ENCODE measurements at places on chromosomes 3 and 15.

- DNase-seq = no peak
Measured at GRCh38 chr3:68984011-68984530, 29.4 kb downstream of the EOGT start.

DNA sequence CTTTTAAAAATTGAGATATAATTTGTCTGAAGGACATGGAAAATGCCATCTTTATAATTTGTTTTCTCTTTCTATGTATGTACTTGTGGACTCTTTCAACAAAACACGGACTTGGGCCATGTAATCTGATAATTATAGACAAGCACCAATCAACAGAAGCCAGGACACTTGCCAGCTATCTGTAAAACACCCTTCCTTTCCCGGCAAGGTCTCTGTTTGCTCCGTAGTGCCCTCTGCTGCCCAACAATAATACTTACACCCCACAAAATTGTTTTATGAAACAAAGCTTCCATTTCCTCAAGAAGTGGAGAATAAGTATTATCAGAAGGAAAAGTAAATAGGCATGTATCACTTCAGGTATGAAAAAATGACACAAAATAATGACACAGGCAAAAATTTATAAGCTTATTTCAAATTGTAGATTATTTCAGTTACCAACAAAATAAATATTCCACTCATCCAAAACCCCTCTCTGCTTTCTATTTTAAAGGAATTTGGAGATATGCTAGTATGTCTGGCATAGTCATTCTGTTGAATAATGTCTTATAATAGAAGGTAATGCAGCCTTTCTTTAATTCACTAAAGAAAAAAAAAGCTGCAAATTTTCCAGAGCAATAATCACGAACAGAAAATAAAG, 32.8 kb downstream of the MYH15 start:
- no peak for DNase-seq

DNA sequence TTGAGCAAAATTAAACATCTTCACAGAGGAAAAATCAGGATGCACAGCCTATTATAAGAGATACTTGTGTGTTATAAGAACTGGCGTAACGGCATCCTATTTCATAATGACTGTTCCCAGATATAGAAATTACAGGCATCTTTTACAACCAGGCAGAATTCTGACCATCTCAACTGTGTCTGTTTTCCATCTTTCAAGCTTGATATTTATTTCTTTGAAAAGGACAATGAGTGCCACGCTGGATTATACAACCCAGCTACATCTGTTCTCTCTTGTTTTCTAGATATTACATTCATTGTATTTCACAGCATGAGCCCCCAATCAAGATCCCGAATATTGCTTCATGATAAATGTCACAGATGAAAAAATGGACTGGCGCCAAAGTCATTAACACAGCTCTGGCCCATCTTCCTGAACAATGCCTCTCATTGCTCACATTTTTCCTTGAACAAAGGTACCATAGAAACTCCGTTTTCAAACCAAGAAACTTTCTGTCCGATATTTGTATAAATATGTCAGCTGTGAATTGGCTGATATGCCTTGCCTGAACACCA, 420.6 kb downstream of the TBL1XR1 start:
- DNase-seq = no peak

DNA sequence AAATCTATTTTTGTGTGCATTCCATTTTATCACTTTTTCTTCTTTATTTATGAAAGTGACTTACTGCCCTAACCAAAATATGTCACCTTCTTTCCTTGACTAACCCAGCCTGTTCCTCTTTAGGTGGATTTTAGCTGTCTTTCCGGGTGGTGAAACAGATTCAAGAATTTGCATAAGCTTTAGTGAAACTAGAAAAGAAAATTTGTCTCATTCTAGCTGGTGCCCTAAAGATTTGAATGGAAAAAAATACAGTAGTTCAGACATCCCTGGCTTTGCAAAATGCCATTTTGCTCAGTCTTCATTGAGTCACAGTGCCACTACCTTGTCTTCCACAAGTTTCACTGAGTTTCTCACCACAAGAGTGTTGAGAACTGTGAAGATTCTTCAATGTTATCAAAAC, 28.2 kb upstream of the CCDC50 start:
- no peak for DNase-seq

DNA sequence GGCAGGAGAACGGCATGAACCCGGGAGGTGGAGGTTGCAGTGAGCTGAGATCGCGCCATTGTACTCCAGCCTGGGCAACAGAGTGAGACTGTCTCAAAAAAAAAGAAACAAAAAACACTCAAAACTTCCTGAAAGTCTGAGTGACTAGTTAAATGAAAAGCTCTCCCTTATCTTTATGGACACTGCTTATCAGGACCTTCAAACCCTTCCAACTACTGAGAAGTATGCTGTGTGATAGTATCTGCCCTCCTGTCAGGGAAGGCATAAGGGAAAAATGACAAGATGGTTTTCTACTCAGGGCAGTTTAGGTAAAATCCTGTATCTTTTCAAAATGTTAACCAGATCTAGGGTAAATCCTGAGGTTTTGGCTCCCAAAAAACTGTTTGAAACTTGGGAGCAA, 21.8 kb downstream of the EMC7 start:
- DNase-seq = no peak

- no peak for DNase-seq
Measured at GRCh38 chr3:1235526-1236120, 142.8 kb downstream of the CNTN6 start.

- no peak for DNase-seq
Measured at GRCh38 chr3:31810991-31811433, 170.1 kb downstream of the OSBPL10 start.

- DNase-seq = peak; percentile 75
Measured at GRCh38 chr15:67174864-67175573, 79.4 kb downstream of the AAGAB start.

GRCh38 chr15:92468991-92469390, 75.3 kb downstream of the ST8SIA2 start:
- no peak for DNase-seq

- no peak for DNase-seq
Measured at GRCh38 chr3:140203510-140203909, 268.5 kb downstream of the CLSTN2 start.

DNA sequence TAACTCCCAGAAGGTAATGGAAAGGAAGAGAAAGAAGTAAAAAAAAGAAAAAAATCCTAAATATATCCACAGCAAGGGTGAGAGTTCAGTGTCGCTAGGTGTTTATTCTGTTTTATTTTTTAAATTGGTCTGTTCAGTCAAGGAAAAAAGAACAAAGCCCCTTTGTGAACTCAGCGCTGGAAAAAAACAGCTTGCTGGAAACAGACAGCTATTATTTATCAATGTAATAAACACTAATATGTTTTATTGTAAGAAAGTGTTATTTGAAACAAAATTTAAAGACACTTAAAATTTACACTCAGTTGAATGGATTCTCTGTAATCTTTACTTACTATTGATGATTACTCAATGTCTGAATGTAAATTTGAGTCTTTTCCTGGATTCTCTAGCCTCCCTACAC, 32.3 kb upstream of the LEKR1 start:
- DNase-seq = no peak

GRCh38 chr3:148800414-148800813, 27.2 kb upstream of the CPB1 start:
- DNase-seq = no peak

- DNase-seq = no peak
Measured at GRCh38 chr3:64266065-64266931, 41.0 kb upstream of the PRICKLE2 start.

GRCh38 chr15:89781055-89781454, 4.9 kb downstream of the MESP2 start:
- DNase-seq = no peak

- no peak for DNase-seq
Measured at GRCh38 chr3:161305095-161305991, 66.0 kb downstream of the SPTSSB start.

DNA sequence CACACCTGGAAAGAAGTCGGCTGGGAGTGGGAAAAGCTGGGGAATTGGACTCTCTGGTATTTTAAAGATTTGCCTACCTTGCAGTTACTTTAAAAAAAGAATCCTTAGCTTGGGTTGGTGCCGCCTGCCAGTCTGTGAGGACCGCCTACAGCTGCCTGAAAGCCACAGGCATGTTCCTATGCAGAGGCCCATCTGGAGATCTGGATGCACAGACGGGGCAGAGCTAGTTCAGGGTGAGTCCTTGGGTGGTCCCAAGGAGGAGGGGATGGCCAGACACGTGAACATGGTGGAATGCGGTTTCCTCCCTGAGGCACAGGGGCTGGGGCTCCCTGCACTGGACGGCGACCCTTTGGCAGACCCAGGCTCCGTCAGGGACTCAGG, 113.2 kb upstream of the IQSEC1 start:
- no peak for DNase-seq

GRCh38 chr3:106714400-106714799, 662.8 kb upstream of the CCDC54 start:
- DNase-seq = no peak

DNA sequence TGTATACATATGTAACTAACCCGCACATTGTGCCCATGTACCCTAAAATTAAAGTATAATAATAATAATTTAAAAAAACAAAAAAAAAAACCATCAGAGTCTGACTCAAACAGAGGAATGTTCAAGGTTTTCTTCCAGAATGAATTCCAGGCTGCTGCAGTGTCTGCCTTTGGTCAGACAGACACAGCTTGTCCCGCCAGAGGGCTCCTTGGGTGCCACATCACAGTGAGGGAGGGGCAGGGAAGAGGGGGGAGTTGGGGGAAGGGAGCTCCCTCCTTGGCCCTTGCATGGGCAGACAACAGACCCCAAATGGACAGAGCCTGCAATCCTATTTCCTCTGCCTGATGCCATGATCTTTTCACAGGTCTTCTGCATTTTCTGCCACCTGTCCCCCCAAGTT, 36.5 kb downstream of the ITGB5 start:
- no peak for DNase-seq

DNA sequence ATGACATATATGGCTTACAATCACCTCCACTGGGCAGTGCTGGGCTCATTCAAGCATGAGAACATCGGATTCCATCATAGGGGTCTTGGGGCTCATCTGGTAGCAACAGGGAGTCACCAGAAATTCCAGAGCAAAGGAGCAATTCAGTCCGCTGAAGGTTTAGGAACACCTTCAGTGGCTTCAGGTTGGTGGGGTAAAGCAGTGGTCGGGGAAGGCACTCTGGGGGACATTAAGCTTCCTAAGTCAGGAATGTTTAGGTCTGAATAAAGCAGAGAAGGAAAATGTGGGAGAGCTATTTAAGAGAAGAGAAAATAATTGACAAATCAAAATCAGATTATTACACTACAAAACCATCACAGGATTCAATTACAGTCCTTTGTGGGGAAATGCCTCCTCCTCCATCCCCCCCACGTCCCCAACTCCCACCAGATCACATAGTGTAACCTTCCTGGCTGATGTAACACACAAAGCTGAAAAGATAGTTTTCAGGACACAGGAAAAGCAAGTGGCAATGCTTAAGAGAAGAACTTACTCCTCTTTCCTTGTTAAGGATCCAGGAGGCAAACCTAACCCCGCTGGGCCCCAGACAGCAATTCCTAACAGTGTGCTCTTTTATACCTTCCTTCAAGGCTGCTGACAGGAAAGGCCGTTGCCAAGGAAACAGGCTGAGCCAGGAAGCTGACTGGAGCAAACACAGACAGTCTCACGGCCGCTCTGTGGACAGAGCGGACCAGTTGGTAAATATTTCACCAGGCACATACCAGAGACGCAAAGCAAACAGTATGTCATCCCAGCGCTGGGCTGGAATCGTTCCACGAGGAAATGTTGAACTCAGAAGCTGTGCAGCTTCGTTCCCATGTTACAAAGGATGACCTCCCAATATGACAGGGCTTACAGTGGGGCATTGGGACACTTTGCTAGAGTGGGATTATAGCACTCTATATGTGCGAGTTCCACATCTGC, 57.5 kb upstream of the LMCD1 start:
- no peak for DNase-seq

GRCh38 chr3:135040321-135041240, 245.5 kb downstream of the EPHB1 start:
- no peak for DNase-seq

- peak; percentile 89 for DNase-seq
Measured at GRCh38 chr15:100879464-100880138, at the start of gene ALDH1A3. TSS of gene ALDH1A3 (plus strand) at chr15:100879831. CDS start at chr15:100879908, 77 bp downstream.

DNA sequence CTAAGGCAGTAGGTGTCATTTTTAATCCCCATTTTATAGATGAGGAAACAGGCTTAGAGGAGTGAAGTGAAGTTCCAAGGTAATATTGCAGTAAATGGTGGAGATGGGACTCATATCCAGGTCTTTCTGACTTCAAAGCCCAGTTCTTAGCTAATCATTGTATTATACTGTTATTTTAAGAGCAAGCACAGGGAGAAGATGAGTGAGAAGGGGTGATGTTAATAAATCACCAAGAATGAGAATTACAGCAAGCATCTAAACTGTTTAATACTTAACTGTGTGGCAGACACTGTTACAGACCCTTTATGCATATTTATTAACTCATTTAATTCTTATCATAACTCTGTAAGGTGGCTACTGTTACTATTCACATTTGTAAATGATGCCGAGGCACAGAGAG, 61.2 kb downstream of the VPS8 start:
- DNase-seq = no peak

All from mesenteric fat pad (tissue), 1 donor.